ENCODE measurements at places on chromosomes 13 and 19. TPM values are rescaled to one million over a fixed set of nuclear protein-coding genes. Genes with fewer than 3 reads are reported as not detected.

ERF gene
- total RNA-seq: 32.6 TPM

CAMSAP3 gene
- 15.1 TPM for total RNA-seq

SERP2 gene
- total RNA-seq: 4.3 TPM

CD70 gene
- total RNA-seq: not detected

SOHLH2 gene
- 0.93 TPM for total RNA-seq

FSTL3 gene
- total RNA-seq: 131 TPM

MYO16 gene
- 0.23 TPM for total RNA-seq

TIMM29 gene
- total RNA-seq: 19.4 TPM

CEACAM7 gene
- total RNA-seq: 6.3 TPM

CCDC61 gene
- total RNA-seq: 4.5 TPM

LACC1 gene
- 11.1 TPM for total RNA-seq

SLC25A41 gene
- 0.27 TPM for total RNA-seq

KMT5C gene
- 13.6 TPM for total RNA-seq

TEKTIP1 gene
- total RNA-seq: not detected

PSG1 gene
- 0.07 TPM for total RNA-seq

MCOLN1 gene
- 15.5 TPM for total RNA-seq

USE1 gene
- total RNA-seq: 22.4 TPM

ZNF681 gene
- total RNA-seq: 4.4 TPM

SBNO2 gene
- 15.2 TPM for total RNA-seq

ANKRD24 gene
- total RNA-seq: 3.4 TPM

MBD3L2 gene
- total RNA-seq: not detected

NKPD1 gene
- total RNA-seq: 0.08 TPM

All from hepatocyte (in vitro differentiated cells).